ENCODE measurements at places on chromosomes 1 and 21.

GRCh38 chr1:147723691-147724323 lies 36.6 kb downstream of the GJA5 start:
- no peak for DNase-seq

DNA sequence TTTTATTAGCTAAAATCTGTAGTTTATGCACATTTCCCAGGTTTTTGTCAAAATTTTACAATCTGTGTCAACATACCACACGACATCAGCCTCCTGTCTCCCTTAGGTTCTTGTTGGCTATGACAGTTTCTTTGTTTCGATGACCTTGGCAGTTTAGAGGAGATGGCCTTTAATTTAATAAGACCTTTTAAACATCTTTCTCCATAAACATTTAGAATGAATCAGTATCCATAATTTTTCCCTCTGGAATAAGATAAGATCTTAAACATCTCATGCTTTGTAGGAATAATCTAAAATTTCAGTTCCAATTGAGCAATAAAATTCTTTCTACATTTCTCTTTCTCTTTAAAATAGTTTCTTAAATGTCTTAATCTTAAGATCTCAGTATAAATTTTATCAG lies 28.7 kb upstream of the DYRK1A start:
- DNase-seq = no peak

GRCh38 chr21:26966649-26967061 lies 233 bp downstream of the ADAMTS5 start:
- DNase-seq = no peak

- DNase-seq = no peak
These were observed 425.0 kb upstream of the VAMP3 start for GRCh38 chr1:7346070-7346596.

DNA sequence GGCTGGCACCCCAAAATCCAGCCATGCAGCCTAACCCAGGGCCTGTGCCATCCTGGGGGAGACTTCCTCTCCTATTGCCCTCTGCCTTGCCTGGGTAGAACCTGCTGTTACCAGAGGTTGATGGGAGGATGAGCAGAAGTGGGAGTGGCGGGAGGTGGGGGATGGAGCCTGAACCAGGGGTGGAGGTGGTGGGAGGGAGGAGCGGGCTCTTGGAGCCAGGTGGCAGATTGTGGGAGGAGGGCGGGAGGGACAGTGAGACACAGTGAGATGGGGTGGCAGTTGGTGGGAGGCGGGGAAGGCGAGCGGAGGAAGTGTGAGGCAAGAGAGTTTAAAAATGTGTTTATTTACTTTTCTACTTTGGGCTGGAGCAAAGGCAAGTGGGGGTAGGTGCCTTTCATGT lies 87.3 kb downstream of the KCNJ6 start:
- no peak for DNase-seq

DNA sequence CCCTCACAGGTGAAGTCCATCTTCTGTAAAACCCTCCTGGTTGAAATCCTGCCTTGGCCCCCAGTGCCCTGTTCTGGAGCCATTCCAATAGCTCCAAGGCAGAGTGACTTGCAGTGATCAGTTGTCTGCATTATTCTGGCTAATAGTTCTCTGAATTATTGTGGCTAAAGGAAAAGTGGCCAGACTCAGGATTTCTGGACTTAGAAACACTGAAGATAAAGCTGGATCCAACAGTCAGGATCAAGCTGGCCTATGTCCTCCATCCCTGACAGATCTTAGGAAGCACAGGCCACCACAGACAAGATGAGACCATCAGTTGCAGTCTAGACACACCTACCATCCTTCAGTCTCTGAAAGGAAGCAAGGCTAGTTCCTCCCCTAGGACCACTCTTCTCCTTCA lies 801 bp upstream of the C2CD4D start:
- DNase-seq = no peak

- DNase-seq = no peak
These were observed 97.9 kb upstream of the ETV3 start for GRCh38 chr1:157236072-157236471.

DNA sequence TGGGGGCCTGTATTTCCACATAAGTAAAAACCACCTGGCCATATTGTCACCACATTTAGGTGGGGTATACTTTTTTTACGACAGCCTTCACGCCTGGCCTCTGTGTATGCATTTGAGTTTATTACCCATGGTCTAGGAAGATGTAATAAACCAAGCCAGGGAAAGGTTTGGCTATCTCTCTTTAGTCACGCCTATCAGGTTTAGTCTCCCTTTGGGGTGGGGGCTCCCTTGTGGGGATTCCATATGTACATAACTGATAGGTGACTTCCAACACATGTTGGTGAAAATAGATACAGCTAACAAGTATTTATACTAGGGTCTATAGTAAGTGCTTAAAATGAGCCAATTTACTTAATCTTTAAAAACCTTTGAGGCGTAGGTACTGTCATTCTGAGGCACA lies 4.2 kb downstream of the YBX1 start:
- DNase-seq = no peak

Measured in KG1 (cell line).